Stromal cell of bone marrow (primary cell): ENCODE measurements at places on chromosomes 11 and 22.

- DNase-seq, result no peak
Observed at GRCh38 chr22:17914474-17914873, 109.9 kb downstream of the MICAL3 start.

GRCh38 chr11:115743719-115744118, 239.5 kb upstream of the CADM1 start:
- no peak for DNase-seq

DNA sequence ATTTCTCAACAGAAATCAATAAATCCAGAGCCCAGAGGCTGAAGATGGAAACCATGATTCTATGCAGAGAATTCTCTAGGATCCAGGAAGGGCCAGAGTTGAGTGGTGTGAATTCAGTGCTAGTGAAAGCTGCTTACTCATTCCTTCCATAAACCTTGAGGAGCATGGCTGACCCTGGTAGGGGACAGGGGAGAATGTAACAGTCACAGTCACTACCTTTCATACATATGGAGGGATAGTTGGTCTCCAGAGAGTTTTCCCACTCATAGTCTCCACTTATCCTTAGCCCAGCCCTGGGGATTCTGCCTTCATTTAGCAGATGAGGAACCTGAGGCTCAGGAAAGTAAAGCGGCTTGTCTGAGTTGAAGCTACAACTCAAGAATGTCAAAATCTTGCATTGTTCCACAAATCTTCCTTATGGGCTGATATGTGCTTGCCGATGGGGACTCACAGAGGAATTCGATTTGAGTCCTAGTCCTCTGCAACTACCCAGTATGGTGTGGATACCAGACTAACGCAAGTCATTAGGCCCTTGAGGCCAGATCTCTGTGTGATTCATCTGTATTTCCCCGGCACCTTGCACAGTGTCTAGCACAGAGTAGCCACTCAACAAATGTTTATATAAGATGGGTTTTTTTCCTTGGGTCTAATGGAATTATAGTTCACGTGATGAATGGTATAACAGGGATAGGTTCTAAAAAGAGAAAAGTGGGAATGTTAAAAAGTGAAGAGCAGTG, 3.7 kb upstream of the ANAPC15 start:
- no peak for DNase-seq

GRCh38 chr11:102046841-102047240, 396 bp upstream of the CFAP300 start:
- DNase-seq, result no peak

DNA sequence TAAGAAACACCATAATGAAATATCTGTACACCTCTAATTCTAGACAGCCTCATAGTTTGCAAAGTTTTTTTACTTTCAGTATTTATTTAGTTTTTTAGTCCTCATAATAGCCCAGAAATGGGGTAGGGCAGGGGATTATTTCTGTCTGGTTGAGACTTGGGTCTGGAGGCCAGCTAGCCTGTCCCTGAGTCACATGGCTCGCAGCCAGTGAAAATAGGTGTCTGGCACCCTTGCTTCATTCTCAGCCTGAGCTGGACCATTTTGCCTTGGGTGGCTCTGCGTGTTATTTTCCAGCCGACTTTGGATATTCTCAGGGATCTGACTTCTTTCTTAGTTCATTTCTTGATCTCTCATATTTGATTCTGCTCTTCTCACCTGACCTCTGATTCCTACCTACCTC, 123.9 kb upstream of the NARS2 start:
- DNase-seq, result peak; percentile 91

DNA sequence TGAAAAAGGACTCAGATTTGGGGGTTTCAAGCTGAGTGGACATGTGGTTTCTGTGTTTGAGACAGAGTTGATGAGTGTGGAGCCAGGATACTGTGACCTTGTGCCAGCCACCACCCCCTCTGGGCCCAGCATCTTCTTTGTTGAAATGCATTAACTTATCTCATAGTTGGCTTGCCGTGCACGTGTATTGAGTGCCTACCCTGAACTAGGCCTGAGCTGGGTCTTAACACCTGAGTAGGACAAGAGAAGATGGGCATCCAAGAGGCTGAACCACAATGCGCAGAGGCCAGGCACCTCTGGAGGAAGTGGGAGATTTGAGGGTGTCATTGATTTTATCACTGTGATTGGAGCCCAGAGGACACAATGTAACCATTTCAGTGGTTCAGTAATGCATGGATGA, 117.6 kb upstream of the CRYBB3 start:
- DNase-seq, result no peak

DNA sequence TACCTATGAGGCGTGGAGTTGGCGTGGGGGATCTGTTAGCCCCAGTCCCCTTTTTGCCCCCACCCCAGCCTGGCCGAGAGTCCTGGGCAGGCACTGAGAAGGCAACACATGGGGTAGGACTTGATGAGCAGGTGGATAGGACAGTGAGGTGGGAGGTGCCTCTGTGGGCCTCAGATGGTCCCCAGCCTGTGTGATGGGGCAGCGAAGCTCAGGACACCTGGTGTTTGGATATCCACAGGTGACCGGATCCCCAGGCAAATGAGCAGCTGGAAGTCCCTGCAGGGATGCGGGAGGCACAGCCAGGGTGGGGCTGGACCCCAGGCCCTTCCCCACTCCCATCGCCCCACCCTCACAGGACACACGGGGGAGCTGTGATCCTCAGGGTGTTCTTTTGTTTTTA, 9.7 kb downstream of the FBLN1 start:
- no peak for DNase-seq

DNA sequence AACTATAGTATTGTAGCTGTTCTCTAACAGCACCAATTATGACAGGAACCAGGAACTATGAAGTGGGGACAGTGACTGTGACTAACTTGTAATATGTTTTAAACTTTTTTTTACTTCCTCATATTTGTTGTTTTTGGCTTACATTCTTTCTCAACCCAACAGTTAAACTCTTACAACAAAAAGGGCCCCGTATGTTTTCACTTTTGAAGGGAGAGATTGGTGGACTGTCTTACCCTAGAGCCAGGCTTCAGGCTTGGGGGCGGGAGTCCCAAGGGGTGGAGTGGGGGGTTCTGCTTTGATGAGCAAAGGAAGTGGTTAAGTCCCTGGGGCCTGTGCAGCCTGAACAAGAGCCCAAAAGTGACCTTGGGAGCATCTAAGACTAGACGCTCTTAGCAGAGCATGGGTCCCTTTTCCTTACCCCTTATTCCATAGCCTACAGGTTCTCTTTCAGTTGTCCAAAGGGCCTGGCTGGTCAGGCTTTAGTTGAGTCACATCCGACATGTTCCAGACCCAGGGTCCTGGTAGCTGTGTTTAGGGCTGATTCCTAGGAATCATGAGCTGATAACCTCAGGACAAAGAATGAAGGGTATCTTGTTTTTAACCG, 38.8 kb downstream of the STIM1 start:
- DNase-seq, result peak; percentile 26

- DNase-seq, result no peak
Observed at GRCh38 chr22:24427500-24428164, at the start of gene ADORA2A. Gene ADORA2A, plus strand, starts transcription at chr22:24427599. Its CDS starts 5,806 bp downstream, at chr22:24433405.

GRCh38 chr11:108343714-108344113, 120.8 kb downstream of the ATM start:
- no peak for DNase-seq

DNA sequence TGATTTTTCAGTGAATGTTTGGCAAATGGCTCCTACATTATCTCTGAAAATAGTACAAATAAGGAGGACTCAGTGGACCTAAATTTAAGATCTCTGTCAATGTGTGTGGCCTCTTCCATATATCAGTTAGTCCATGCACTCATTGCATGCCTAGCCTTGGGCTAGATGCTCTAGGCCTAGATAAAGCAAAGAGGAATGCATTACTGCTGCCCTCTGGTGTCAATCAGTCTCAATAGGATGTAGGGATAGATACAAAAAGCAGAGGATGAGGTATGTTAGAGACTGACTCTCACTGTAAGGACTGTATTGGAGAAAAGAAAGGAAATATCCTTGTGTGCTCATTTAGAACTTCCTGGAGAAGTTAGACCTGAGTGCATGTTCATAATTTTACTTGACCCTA, 42.0 kb downstream of the MS4A2 start:
- DNase-seq, result peak; percentile 3

- peak; percentile 40 for DNase-seq
Observed at GRCh38 chr22:23220485-23221350, 40.4 kb downstream of the BCR start.

GRCh38 chr11:2357246-2357645, 19.9 kb upstream of the CD81 start:
- no peak for DNase-seq

- DNase-seq, result peak; percentile 48
Observed at GRCh38 chr11:130449996-130450769, 1.7 kb downstream of the ADAMTS15 start.

GRCh38 chr22:31080848-31081649, at the start of gene SMTN:
Gene SMTN, plus strand, starts transcription at chr22:31081318. Its CDS starts 1,941 bp downstream, at chr22:31083259.
- DNase-seq, result peak; percentile 77

DNA sequence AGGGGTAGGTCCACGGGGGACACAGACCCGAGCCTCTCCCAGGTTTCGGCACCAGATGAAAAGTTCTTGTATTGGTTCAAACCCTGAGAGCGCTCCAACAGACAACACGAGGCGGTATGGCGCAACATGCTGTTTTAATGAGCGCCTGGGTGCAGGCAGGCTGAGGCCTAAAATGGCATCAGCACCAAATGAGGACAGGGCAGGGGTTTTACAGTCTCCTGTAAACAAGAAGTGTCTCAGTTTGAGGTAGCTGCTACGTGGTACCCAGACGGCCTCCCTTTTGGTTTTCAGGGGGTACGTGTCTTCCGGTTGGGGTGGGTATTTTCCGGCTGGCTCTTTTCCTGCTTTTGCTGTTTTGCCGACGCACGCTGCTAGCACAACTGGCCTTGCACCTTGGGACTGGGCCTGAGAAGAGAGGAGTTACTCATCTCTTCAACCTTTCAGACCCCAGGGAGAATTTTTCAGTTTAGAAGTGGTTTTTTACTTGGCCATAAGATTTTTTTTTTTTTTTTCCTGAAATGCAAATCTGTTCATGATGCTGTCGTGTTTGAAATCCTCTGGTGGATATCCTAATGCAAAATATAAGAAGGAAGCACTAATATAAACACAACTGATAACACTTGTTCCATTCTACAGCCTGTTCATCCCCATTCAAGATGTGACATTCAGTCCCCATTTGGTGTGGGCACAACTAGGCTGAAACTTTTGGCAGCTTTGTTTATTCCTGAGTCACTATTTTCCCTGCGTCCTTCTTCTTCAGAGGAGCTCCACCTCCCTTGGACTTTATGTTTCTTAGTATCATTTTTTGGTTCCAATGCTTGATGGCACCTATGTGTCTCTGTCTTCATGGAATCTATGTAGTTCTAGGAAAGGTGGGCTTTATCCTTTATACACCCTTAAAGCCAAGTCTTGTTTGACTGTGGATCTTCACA, 6.5 kb downstream of the PPFIBP2 start:
- DNase-seq, result no peak

DNA sequence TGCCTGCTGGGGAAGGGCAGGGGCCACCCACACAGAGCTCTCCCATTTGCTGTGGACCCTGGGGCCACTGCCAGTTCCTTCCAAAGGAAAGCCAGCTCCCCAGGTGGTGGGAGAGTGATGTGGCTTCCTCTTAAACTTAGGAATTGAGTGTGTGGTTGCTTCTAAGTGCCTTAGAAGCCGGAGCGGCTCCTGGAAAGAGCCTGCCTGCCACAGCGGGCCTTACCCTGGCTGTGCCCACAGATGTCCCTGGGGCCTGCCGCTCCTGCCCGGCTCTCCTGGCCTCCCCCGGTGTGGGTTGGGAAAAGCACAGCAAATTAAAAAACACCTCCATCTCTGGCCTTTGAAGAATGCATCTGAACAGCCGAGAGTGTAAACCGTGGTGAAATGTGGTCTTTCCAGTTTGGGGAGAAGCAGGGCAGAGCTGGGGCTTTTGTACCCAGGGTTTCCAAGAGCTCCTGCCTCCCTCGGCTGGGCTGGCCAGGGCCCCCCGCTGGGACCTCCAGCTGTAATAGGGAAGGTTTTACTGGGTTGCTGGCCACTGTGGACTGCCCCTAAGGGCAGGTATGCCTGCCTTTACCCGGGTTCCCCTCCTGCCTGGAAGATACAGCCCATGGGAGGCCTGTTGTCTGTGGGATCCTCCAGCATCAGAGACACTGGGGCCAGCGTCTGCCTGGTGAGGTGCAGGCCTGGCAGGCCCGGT, 30.2 kb downstream of the LRP5 start:
- DNase-seq, result no peak

DNA sequence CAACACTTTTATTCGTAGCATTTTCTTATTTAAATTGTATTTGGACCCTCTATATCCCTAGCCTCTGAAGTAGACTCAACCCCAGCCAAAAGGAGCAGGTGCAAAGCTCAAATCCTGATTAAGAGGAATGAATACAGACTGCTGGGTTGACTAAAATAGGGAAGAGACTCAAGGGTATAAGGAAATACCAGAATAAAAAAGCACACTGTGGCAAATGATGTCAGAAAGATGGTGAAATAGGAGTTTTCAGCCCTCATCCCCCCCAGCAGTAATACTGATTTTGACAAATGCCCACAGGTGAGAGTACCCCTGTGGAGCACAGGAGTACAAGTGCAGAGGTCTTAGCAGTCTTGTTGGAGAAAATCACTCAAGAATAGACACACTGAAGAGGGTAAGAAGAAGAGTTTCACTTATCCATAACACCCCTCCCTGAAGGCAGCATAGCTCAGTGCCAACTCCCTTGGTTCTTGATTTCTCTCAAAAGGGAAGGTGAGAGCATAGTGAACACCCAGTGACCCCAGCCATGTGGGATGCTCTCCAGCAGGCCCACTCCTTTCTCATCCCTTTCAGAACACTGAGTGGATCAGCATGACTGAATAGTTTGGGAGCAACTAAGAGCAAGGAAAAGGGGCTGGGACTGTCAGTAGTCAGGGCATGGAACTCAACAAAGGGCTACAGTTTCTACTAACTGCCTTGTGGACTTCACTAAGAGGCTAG, 71.7 kb downstream of the TBC1D22A start:
- DNase-seq, result no peak

- no peak for DNase-seq
Observed at GRCh38 chr11:108370990-108371389, 96.3 kb downstream of the C11orf65 start.

DNA sequence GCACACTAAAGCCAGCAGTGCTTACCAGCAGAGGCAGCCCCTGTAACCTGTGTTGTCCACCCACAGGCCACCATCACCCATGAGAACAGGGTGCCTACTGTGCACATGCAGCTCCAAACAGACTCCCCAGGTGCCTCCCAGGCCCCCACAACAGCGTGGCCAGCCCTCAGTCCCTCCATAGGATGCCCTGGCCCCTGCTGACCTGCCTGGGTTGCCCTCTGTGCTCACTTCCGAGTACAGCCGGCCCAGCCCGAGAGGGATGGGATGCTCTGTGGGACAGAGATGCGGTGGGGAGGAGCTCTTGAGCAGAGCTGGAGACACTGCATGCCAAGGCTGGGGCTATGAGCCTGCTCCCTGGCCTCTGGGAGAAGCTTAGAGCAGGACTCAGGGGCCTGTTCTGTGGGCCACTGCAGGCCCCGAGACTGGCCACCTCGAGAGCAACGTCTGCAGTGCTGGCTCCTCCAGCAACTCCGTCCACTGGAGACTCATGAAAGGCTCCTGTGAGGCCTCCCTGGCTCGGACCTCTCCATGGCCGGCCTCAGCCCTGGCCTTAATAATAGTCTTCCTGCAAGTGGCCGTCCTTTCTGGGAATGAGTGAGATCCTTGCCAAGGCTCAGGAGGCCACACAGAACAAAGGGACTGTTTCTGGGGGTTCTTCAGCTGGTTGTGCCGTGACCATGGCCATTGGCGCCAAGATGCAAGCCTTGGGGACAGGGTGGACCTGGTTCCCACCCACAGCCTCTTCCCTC, 27.0 kb downstream of the FADS2 start:
- no peak for DNase-seq
